ENCODE measurements at places on chromosomes 16 and 17. TPM values are rescaled to one million over a fixed set of nuclear protein-coding genes. Genes with fewer than 3 reads are reported as not detected.

RRAD gene
- 7.7 TPM for total RNA-seq

DNA sequence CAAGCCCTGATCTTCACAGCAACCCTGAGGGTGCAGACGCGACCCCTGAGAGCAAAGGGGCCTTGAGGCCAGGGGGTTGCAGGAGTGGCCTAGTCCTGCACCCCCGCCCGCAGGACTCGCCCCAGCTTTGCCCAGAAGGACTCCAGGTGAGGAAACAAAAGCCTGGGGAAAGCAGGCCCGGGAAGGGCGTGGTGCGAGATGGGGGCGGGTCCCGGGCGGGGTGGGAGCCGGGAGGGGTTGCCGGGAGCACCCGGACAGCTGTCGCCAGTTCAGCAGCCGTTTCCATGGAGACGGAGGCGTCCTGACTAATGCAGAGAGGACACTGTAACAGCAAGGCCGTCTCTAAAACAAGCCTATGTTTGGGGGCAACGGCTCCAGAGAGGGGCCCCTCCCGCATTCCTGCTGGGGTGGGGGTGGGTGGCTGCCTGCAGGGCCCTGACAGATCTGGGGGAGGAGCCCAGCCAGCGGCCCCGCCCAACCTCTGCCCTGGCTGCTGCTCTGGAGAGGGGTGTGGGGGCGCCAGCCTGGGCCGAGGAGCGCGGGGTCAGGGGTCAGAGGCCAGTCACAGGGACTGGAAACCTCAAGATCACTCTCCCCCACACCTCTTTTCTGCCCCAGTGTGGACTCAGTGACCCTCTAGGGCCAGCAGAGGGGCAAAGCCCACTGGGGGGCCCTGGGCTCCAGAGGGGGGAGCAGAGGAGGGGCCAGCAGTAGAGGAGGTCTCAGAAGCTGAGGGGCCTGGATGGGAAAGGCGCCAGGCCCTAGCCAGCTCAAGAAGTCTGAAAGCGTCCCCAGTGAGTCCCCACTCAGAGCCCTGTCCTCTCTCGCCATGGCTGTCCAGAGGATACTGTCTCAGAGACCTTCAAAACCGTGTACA, 3.1 kb upstream of the TPPP3 start:
- peak; percentile 83 for DNase-seq

- DNase-seq, result no peak
Measured at GRCh38 chr17:16448490-16448889, 33.1 kb downstream of the TRPV2 start.

GRCh38 chr17:30101686-30102390, 14.8 kb upstream of the NSRP1 start:
- no peak for DNase-seq
